Chondrocyte (in vitro differentiated cells): ENCODE measurements at places on chromosomes 2 and 18.

DNA sequence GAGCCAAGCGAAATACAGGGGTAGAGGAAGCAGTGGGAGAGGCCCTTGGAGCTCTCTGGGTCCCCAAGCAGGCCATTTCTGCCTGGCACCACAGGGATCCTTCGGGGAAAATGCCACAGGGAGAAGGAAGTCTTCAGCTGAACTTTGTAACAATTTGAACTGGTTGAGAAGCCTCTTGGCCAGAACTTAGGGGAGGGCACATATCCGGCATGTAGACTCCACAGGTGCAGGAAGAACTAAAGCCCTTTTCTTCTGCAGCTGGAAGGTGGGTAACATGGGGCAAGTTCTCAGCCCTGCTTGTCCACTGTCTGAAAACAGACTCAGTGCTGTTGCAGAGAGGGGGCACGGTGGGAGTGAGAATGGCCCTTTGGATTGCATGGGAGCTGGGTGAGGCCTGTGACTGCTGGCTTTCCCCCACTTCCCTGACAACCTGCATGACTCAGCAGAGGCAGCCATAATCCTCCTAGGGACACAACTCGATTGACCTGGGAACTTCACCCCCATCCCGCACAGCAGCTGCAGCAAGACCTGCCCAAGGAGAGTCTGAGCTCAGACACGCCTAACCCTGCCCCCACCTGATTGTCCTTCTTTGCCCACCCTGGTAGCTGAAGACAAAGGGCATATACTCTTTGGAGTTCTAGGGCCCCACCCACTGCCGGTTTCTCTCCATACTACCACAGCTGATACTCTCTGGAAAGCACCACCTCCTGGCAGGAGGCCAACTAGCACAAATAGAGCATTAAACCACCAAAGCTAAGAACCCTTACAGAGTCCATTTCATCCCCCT is 101.6 kb upstream of the FAM136A start:
- no peak for DNase-seq

GRCh38 chr18:79644666-79645057 is 34.9 kb upstream of the CTDP1 start:
- no peak for DNase-seq

GRCh38 chr2:96144481-96145035 is 682 bp downstream of the DUSP2 start:
- DNase-seq, result peak; percentile 75

DNA sequence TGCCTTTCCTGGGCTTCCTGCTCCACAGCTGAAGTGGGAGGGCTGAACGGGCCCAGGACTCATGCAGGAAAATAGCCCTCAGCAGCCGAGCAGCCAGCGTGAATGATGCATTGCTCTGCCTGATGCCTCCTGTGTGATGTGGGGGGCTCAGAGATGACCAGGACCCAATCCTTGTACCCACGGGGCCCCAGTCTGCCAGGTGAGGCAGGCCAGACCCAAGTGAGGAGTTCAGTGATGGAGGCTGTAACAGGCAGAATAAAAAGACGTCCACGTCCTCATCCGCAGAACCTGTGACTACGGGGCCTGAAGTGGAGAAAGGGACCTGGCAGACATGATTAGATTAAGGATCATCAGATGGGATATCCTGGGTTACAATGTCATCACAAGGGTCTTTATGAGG is 194.9 kb upstream of the HDAC4 start:
- DNase-seq, result no peak

GRCh38 chr2:33291278-33292013 is 185.0 kb upstream of the RASGRP3 start:
- no peak for DNase-seq

DNA sequence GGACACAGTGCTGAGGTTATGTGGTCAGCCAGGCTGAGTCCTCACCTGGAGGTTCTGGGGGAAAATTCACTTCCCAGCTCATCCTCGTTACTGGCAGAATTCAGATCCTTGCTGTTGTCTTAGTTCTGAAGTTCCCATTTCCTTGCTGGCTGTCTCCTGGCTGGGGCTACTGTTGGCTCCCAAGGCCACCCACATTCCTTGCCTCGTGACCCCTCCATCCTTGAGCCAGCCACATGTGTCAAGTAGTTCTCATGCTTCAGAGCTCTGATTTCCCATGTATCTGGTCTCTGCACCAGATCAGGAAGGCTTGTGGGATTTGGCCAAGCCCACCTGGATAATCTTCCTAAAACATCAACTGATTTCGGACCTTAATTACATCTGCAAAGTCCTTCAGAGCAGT is 38.1 kb upstream of the RFX8 start:
- DNase-seq, result no peak

GRCh38 chr2:230347659-230348305 is 20.8 kb downstream of the SP140L start:
- DNase-seq, result no peak

DNA sequence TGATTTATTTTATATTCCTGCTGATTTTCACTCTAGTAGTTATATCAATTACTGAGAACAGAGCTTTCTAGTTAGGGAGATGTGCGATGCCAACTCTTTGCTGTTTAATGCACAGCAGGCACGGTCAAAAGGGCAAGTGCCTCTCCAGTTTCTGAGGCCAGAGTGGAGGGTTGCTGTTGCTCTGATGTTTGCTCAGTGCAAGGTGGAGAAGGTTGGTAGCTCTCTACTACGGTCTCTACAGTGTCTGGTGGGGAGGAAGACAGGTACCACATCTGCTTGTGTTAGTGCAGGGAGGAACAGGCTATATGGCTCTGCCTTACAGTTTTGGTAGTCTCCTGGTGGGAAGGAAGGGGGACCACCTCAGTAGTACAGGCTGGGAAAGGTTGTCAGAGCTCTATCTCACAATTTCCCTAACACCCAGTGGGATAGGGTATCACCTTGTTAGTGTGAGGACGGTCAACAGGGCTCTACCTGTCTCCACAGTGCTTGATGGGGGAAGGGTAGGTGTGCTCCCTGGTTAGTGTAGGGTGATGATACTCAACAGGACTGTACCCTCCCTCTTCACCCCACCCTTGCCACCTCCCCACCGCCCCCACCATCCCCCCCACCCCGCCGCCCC is 85.9 kb downstream of the FANCL start:
- no peak for DNase-seq

DNA sequence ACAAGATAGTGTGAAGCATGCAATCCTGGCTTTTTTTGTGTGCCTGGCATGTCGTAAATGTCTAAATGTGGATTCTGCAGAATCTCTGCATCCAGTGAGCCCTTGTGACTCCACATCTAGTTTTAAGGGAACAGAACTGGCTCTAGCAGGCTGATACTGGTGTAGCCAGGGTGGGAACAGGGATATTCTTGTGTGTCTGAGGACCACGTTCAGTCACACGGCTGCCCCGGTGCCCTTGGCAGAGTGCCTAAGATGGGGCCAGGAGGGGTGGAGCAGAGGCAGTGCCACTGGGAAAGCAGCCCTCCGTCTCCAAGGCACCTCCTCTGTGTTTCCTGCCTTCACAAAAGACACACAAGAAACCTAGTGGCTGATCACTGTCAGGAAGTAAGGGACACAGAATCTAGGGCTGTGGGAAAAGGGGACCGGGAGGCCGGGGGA is 91.5 kb upstream of the PARD3B start:
- DNase-seq, result no peak

DNA sequence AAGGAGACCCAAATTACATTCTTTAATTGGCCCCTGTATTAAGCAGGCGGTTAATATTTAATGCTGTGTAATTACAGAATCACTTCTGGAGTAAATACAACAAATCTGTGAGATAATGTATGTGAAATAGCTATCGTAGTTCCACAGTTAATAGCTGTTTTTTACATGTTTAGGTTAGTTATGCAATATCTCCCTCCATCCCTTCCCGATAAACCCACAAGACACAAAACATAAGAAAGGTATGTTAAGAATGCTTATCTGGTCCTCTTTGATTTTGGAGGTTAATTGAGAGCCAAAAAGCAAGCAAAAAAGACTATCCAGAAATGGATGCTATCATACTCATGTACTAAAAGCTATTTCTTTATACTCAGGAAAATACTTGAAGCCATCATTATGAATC is 49.1 kb downstream of the ZNF638 start:
- DNase-seq, result no peak

GRCh38 chr2:172986040-172986439 is 89.6 kb upstream of the MAP3K20 start:
- no peak for DNase-seq

GRCh38 chr2:142965443-142965842 is 88.0 kb downstream of the KYNU start:
- DNase-seq, result no peak

GRCh38 chr2:14256890-14257289 is 375.6 kb upstream of the LRATD1 start:
- DNase-seq, result no peak

- DNase-seq, result no peak
Measured at GRCh38 chr2:201156640-201157039, 26.3 kb upstream of the CASP10 start.

DNA sequence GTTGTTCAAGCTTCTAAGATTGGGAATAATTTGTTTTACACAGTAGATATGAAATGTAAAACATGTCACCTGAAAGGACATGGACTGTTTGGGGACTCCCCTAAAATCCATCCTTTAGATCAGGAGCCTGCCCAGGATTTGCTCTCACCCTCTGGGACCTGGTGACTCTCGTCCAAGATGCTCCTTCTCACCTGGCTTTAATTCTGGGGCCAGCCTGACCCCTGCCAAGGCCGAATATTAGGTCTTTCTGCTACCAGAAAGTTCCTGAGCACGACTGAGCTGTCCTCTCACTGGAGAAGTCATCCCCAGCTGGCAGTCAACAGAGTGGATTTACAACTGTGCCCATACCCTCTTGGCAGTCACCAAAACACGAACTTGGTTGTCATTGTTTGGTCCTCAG is 25.3 kb downstream of the PTPN18 start:
- DNase-seq, result no peak

DNA sequence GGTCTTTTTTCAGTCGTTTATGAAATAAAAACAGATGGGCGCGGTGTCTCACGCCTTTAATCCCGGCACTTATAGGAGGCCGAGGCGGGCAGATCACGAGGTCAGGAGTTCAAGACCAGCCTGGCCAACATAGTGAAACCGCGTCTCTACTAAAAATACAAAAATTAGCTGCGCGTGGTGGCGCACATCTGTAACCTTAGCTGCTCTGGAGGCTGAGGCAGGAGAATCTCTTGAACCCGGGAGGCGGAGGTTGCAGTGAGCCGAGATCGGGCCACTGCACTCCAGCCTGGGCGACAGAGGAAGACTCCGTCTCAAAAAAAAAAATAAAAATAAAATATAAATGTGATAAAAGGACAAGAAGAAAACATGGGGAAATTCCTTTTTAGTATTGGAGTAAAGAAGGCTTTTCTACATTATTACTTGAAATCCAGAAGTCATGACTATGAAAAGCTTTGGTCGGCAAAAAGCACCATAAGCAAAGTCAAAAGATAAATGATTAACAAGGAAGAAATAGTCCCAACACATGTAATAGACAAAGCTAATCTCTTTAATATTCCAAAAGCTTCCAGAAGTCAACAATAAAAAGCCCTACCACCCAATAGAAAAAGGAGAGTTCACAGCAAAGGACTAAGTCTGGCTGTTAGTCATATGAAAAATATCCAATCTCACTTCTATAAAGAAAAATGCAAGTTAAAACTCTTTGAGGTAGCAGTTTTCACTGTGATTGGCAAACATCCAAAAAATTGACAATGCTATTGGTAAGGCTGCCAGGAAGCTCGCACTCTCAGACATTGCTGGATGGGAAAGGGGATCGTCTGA is 1.4 kb upstream of the FAM168B start:
- DNase-seq, result no peak

- no peak for DNase-seq
Measured at GRCh38 chr18:5238371-5238976, 41.4 kb upstream of the AKAIN1 start.

DNA sequence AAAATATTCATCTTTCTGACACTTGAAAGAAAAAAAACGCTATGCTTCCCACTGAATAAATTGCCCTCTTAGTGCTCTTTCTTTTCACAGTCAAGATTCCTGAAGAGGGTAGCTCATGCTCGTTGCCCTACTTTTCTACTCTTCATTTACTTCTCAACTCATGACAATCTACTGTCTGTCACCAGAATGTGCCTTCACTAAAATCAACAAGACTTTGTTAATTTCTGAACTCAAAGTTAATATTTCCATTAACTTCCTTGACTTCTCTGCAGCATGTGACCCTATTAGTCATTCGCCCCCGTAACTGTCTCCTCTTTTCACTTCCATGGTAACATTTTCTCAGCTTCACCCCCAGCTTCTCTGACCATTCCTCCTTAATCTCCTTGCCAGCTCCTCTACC is 98.9 kb upstream of the MAPRE2 start:
- DNase-seq, result no peak

DNA sequence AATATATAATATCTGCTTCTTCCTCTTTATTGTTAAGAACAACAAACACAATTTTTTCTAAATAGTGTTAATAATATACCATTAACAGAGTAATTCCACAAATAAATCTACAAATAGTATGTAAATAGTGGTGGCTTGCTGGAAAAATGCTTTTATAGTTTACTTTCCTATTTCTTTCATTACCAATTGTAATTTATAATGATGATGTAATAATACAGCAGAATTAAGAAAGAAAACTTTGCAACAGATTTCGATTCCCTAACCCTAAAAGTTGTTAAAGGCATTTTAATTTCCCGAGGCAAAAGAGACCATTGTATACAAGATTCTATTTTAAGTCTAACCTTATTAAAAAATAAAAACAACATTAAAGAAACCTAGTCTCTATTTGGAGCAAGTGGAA is 307.9 kb downstream of the CCDC178 start:
- DNase-seq, result no peak

DNA sequence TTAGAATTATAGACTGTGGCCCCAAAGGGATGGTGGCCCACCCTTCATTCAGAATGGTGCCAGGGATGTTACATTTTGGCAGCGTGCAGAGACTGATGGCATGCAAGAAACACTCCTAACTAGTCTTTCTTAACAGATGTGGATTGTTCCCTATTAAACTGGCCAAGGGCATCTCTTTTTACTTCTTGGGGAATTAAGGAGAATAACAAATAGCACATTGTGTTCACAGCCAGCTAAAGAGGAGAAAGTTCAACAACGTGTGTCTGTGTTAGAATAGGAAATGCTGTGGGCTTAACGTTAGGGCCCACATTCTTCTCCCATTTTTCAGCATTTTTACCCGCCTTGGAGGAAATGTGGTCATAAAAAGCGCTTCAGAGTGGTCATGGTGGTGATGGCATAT is 404.8 kb downstream of the CDH2 start:
- no peak for DNase-seq

DNA sequence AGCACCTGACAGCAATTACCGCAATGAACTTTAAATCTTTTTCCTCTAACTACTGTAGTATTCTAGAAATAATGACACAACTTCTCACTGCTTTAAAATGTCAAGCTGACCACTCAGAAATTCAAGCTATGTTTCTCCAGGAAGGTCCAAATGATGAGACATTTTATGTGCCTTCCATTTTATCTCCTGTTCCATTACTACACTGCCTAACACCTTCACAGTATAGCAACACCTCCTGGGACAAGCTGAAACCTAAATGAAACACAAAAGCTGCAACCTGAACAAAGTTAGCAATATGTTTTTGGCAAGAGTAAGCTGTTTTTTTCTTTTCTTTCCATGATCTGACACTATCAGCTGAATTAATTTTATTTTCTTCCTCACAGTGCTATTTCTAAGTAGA is 81.9 kb downstream of the IKZF2 start:
- DNase-seq, result no peak

GRCh38 chr2:119223521-119224390 is at the start of gene STEAP3:
Gene STEAP3, plus strand, starts transcription at chr2:119223834. Its CDS starts 7,179 bp downstream, at chr2:119231013.
- no peak for DNase-seq
